ENCODE measurements at places on chromosomes 13 and 19.

GRCh38 chr19:3671680-3672574, 28.3 kb downstream of the PIP5K1C start:
- DNase-seq = no peak

DNA sequence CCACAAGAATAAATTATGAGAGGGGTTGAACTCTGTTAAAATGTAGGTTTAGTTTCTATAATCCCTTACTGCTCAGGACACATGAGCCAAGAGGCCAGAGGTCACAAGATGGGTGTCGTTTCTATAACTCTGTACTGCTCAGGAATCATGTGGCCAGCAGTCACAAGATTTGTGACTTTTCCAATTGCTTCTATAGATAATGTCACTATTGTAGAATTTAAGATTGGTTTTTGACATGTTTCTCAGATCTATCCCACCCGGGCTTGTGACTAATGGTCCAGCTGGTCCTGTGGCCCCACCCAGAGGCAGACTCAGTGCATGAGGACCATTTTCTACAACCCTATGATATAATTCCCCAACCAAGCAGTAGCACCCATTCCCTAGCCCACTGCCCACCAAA, 662.0 kb upstream of the KLF12 start:
- no peak for DNase-seq

- peak; percentile 26 for DNase-seq
Measured at GRCh38 chr13:103188713-103189326, 122.6 kb upstream of the SLC10A2 start.

- no peak for DNase-seq
Measured at GRCh38 chr19:45901912-45902650, at the start of gene MYPOP. TSS of gene MYPOP (minus strand) at chr19:45902613. CDS start at chr19:45901773, 840 bp downstream.

GRCh38 chr13:67650471-67650870, 420.3 kb upstream of the PCDH9 start:
- peak; percentile 14 for DNase-seq

GRCh38 chr19:29837448-29837981, 25.7 kb downstream of the CCNE1 start:
- DNase-seq = no peak

- no peak for DNase-seq
Measured at GRCh38 chr13:49148405-49148804, 71.7 kb upstream of the MLNR start.

- DNase-seq = peak; percentile 93
Measured at GRCh38 chr13:59111751-59112171, 1052.0 kb downstream of the DIAPH3 start.

GRCh38 chr13:99757756-99758459, 213.7 kb downstream of the ZIC5 start:
- no peak for DNase-seq

DNA sequence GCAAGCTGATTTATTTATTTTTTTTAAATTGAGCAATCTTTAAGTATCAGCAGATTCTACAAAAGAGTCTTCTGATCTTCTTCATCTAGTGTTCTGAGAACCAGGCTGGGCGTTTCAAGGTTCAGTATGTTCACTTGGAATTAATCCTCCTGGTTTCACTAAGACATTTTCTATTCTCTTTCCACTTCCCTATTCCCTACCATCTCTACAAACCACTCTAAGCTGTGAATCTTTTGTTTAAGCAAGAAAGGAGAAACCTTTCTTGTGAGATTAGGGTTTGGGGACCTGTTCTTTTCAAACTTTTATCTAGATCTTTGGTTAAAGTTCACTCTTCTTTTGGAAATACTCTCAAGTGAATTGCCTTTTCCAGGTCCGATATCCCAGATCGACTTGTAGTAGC, 59.3 kb downstream of the URI1 start:
- DNase-seq = no peak

DNA sequence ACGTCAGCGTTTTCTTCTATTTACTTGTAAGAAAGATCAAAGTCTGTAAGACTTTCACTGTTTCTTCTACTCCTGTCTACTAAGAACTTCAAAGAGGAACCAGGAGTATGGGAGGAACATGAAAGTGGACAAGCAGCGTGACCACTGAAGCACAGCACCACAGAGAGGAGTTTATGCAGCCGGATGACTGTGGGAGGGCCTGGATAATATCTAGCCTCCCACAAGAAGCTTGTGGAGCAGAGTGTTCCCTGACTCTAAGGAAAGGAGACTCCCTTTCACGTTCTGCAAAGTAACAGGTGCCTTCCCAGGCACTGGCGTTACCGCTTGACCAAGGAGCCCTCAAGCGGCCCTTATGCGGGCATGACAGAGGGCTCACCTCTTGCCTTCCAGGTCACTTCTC, 83.6 kb upstream of the PDCD5 start:
- DNase-seq = no peak

- DNase-seq = peak; percentile 43
Measured at GRCh38 chr13:49146950-49147355, 73.2 kb upstream of the MLNR start.

DNA sequence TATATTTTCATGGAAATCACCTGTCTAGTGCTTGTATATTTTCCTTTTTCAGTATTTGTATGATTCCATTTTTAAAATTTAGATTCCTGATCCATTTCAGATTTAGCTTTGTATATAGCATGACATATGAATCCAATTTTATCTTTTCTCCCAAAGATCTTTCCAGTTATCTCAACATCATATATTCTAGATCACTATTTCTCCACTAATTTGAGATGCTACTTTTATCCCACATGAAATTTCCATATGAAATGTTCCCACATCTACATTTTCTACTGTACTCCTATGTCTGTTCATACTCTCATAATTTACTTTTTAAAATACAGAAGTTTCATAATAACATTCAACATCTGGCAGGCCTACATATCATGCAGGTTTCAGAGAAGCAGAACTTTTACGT, 1784.1 kb downstream of the SLITRK5 start:
- no peak for DNase-seq

GRCh38 chr13:31074756-31075155, 86.9 kb downstream of the HSPH1 start:
- no peak for DNase-seq

GRCh38 chr13:26941345-26942174, 181.0 kb upstream of the GPR12 start:
- peak; percentile 38 for DNase-seq

GRCh38 chr13:21115231-21115630, 53.8 kb upstream of the LATS2 start:
- DNase-seq = no peak

DNA sequence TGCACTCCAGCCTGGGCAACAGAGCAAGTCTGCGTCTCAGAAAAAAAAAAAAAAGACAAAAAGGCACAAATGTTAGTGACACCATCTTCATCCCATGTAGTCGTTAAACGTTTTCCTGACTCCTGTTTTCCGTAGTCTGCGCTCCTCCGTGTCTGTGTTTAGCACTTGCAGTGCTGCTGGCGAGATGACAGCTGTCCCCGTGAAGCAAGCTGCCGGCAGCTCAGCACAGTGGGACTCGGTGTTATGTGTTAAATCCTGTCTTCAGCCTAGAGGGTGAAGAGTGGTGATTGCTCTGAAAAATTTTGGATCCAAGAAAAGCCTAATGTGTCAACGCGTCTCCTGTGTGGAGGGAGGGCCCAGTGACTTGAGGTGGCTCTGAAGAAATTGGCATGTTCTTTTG, 18.4 kb downstream of the UBXN6 start:
- no peak for DNase-seq

- no peak for DNase-seq
Measured at GRCh38 chr19:35904311-35905068, 2.2 kb downstream of the HCST start.

- no peak for DNase-seq
Measured at GRCh38 chr13:27510082-27510481, 59.7 kb upstream of the MTIF3 start.

DNA sequence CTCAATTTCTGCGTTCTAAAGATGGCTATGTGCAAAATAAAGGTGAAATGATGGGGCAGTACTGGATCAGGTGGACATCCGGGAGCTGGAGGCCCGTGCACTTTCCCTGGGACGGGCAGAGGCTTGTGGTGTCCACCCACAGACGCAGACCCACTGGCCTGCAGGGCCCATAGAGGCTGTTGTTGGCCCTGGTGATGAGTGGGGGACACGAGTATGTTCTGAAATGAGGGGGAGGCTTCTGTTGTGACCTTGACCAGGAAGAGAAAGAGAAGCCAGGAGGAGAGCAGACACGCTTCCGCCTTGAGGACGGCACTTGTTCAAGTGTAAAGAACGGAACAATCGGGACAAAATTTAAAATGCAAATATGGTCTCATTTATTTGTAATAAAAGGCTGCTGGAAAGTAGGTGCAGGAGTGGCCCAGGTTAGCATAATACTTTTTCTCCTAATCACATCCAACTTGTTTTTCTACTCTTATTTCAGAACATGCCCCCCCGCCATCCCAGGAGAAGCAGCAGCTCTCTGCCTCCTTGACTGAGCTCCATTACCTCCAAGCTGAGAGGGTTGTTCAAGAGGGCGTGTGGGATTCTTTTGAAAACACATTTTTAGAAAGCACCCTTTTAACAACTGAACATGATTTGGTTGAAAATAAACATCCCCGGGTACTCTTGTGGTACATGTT, 27.1 kb downstream of the ATP11A start:
- no peak for DNase-seq

GRCh38 chr13:35457258-35457657, 19.2 kb downstream of the MAB21L1 start:
- no peak for DNase-seq

DNA sequence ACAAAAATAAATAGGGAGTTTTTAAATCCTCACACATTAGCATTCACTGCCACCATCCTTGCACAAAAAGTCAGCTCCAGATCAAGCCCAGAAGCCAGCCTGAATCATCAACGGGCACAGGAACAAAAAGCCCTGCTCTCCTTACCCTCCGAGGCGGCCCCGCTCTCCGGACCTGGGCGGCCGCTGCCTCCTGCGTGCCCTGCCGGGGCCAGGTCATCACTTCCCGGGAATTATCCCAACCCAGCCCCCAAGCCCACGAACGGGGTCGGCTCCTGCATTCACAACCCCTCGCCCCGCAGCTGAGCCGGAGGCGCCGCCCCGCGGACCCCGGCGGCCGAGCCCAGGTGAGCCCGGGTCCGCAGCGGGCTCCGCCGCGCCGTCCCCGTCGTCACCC, 754 bp downstream of the DNAJB1 start:
- no peak for DNase-seq

GRCh38 chr19:41933693-41934426, 5.6 kb upstream of the ERFL start:
- DNase-seq = no peak

DNA sequence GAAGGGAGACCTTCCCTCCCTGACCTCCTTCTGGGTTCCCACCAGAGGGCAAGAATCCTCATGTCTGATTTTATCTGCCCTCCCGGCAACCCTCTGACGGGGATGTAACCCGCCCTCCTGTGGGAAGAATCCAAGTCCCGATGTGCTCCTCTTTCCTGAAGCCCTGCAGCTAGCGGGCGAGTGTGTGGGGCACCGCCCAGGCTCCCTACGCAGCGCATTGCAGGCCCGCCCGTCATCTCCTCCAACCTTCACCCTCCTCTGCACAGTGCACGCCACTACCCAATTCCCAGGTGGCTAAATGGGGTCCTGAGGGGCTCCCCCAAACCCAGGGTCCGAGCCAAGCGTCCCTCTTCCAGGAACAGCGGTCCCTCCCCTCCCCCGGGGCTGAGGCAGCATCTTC, 7.3 kb downstream of the LAIR1 start:
- no peak for DNase-seq

- DNase-seq = peak; percentile 49
Measured at GRCh38 chr13:23212671-23213070, 31.9 kb downstream of the SGCG start.

DNA sequence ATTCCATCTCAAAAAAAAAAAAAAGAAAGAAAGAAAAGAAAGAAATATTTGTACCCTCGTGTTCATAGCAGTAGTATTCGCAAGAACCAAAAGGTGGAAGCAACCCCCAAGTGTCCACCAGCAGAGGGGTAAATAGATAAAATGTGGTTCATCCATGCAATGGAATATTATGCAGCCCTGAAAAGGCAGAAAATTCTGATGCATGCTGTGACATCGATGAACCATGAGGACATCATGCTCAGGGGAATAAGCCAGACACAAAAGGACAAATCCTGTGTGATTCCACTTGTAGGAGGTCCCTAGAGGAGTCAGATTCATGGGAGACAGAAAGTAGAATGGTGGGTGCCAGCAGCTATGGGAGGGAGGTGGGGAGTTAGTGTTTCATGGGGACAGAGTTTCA, 6.4 kb upstream of the LRRC8E start:
- no peak for DNase-seq

DNA sequence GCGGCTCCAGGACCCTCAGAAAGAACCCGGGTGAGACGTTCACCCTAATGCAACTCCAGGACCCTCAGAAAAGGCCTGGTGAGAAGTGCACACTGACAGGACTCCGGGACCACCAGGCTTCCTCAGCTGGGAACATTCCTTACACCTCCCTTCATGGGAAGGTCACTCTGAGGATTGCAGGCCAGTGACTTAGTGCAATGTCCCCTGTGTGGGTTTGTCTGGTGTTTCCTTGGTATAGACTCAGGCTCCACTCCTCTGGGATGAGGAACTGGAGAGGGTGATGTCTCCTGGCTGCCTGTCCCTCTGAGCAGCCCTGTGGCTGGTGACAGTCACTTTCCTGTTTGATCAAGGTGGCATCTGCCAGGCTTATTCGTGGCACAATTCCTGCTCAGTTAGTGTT, 49.7 kb downstream of the TEX29 start:
- no peak for DNase-seq

GRCh38 chr19:4768934-4769777, 22.4 kb upstream of the FEM1A start:
- DNase-seq = peak; percentile 86

DNA sequence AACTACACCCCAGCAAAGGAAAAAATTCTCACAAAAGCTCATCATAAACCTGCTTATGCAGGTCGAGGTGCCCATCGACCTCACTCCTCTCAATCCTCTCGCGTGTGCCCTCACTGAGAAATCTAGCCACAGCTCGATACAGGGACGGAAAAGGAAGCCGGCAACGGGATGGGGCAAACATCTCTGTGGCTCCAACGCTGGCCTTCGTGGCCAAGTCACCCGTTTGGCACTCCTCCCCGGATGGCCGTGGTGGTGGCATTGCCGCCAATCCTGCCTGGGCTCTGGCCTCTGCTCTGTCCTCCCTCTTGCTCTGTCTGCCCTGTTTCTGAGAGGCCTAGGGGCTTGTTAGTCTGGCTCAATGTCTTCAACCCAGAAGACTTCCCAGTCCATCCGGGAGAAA, 41.2 kb downstream of the ZNF146 start:
- DNase-seq = no peak

DNA sequence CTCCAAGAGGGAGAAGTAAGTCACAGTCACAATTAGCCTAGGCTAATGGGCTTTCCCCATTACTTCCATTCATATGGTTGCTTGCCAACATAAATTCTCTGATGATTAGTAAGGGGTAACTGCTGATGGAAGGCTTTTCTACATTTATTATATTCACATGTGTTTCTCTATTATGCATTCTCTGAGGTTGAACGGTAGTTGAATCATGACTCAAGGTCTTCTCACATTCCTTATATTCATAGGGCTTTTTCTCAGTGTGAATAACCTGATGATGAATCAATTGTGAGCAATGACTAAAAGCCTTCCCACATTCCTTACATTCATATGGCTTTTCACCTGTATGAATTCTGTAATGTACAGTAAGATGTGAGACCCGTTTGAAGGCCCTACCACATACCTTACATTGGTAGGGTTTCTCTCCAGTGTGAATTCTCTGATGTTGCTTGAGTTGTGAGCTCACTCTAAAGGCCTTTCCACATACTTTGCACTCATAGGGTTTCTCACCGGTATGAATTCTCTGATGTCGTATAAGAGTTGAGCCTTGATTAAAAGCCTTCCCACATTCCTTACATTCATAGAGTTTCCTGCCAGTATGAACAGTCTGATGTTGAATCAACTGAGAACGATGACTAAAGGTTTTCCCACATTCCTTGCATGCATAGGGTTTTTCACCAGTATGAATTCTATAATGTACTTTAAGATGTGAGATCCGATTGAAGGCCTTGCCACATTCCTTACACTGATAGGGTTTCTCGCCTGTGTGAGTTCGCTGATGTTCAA, 9.3 kb downstream of the ZNF582 start:
- DNase-seq = peak; percentile 22
